Left ventricle myocardium superior (tissue), 1 donor: ENCODE measurements at places on chromosomes 4 and X. TPM values are rescaled to one million over a fixed set of nuclear protein-coding genes. Genes with fewer than 3 reads are reported as not detected.

- DNase-seq = peak; percentile 51
These were observed 2.2 kb upstream of the SFRP2 start for GRCh38 chr4:153790962-153791551.

The RRH gene
- total RNA-seq = not detected

GRCh38 chr4:10015140-10015753, 6.0 kb downstream of the SLC2A9 start:
- no peak for DNase-seq

GRCh38 chr4:181756451-181757095, 486.6 kb upstream of the TENM3 start:
- no peak for DNase-seq

The TEX13B gene
- not detected for total RNA-seq

The PCDH10 gene
- total RNA-seq = 0.05 TPM

The NAP1L2 gene
- 5.9 TPM for total RNA-seq

- DNase-seq = no peak
These were observed 441.0 kb downstream of the GPM6A start for GRCh38 chr4:175371091-175371490.

GRCh38 chrX:133072566-133072965, 24.3 kb downstream of the USP26 start:
- DNase-seq = no peak

DNA sequence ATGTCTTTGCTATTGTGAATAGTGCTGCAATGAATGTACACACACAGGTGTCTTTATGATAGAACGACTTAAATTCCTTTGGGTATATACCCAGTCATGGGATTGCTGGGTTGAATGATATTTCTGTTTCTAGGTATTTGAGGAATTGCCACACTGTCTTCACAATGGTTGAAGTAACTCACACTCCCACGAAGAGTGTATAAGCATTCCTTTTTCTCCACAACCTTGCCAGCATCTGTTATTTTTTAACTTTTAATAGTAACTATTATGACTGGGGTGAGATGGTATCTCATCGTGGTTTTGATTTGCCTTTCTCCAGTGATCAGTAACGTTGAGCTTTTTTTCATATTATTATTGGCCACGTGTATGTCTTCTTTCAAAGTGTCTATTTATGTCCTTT, 17.6 kb upstream of the DCUN1D4 start:
- no peak for DNase-seq

- DNase-seq = no peak
These were observed 7.9 kb downstream of the PPP1R3F start for GRCh38 chrX:49277535-49277830.

- DNase-seq = no peak
These were observed 88.8 kb downstream of the CORIN start for GRCh38 chr4:47749060-47749459.
